ENCODE measurements at places on chromosomes 6 and 20. TPM values are rescaled to one million over a fixed set of nuclear protein-coding genes. Genes with fewer than 3 reads are reported as not detected.

DNA sequence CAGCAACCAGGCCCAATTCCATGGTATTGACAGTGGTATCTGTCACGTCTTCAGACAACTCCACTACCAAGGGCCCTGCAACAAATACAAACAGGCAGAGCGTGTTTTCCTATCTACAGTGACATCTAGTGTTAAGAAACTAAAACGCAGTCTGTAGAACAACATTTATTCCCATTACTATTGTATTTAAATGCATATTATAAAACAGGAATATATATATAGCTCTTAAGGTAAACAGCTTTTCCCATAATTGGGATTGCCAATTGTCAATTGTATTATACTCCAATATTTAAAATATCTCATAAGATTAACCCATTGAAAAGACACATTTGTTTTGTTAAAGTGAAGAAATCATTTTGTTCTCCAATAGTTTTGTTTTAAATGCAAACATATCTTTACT is 97.2 kb downstream of the KIF16B start:
- peak; percentile 49 for DNase-seq

DNA sequence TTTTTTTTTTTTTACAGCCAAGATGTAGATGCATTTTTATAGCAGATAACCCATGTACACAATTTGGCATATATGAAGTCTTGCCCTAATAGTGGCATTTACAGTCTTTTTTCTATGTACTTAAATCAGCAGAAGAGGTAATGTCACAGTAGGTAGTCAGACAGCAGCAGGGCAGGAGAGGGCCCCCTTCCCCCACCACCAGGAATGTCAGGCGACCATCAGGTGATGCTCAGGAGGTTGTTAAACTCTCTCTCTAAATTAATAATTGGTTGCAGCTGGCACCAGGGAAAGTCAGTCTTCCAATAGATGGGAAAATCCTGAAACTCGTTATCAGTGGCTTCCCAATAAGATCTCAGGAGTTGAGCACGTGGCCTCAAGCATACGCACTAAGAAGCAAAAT is 188.0 kb upstream of the ADGRB3 start:
- DNase-seq: no peak

- DNase-seq: peak; percentile 23
Observed at GRCh38 chr6:71289039-71289801, 609 bp downstream of the OGFRL1 start.

DNA sequence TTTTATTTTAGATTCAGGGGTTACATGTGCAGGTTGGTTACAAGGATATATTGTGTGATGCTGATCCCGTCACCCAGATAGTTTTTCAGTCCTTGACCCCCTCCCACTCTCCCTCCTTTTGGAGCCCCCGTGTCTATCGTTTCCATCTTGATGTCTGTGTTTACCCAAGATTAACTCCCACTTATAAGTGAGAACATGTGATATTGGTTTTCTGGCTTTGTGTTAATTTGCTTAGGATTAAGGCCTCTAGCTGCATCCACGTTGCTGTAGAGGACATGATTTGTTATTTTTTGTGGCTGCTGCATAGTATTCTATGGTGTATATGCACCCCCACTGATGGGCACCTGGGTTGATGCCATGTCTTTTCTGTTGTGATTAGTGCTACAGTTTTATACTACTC is 178.6 kb downstream of the PLCB1 start:
- no peak for DNase-seq

GRCh38 chr6:119110601-119111548 is 32.4 kb upstream of the FAM184A start:
- peak; percentile 74 for DNase-seq

DNA sequence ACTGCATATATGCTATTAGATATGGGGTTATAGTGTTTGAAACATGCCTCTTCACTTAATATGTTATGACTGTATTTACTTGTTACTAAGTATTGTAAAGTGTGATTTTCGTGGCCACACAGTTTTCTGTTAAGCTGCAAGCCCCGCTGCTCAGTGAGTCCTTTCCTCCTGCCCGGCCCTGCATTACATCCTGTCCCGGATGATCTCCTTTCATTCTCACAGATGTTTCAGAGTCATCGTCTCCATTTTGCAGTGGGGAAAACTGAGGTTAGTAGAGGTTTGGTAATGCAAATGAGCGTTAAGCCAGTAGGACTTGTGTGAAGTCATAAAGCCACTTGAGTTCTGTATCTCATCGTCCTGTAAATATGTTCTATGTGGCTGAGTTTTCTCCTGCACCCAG is 155.5 kb downstream of the CFAP61 start:
- no peak for DNase-seq

GRCh38 chr20:43459022-43459942 is 1.6 kb downstream of the SRSF6 start:
- peak; percentile 22 for DNase-seq

DNA sequence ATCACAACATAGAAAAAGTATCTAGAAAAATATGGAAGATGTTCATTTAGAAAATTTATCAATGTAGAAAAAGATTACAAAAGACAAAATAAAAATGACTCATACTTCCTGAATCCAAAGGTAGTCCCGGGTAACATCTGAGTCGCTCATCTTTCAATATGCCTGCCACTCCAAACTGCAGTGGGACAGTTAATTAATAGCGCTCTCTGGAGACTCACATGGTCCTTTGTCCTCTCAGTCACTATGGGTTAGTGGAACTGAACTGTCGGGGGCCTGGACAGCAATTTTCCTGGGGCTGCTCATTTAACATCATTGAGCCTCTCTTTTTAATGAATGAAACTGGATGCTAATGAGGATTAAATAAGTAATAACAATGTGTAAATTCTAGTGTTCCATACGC is 103.4 kb downstream of the MAP3K4 start:
- no peak for DNase-seq

GRCh38 chr6:39465539-39465938 is 143.0 kb upstream of the KCNK16 start:
- DNase-seq: no peak

- DNase-seq: no peak
Observed at GRCh38 chr6:47069156-47069555, 27.0 kb upstream of the ADGRF1 start.

The CST2 gene
- polyA plus RNA-seq: not detected

The HCK gene
- polyA plus RNA-seq: 5.1 TPM

The LTV1 gene
- 46.9 TPM for polyA plus RNA-seq

The PTGIS gene
- polyA plus RNA-seq: not detected

The MLN gene
- not detected for polyA plus RNA-seq

The MUC21 gene
- polyA plus RNA-seq: not detected

The ZNF311 gene
- polyA plus RNA-seq: 2.5 TPM

The SYNJ2 gene
- polyA plus RNA-seq: 8.3 TPM

The NMBR gene
- polyA plus RNA-seq: not detected

The ELOVL5 gene
- polyA plus RNA-seq: not detected

The KCNK15 gene
- 0.07 TPM for polyA plus RNA-seq

The PRND gene
- polyA plus RNA-seq: 39.4 TPM
